ENCODE measurements at places on chromosomes 2 and 18.

DNA sequence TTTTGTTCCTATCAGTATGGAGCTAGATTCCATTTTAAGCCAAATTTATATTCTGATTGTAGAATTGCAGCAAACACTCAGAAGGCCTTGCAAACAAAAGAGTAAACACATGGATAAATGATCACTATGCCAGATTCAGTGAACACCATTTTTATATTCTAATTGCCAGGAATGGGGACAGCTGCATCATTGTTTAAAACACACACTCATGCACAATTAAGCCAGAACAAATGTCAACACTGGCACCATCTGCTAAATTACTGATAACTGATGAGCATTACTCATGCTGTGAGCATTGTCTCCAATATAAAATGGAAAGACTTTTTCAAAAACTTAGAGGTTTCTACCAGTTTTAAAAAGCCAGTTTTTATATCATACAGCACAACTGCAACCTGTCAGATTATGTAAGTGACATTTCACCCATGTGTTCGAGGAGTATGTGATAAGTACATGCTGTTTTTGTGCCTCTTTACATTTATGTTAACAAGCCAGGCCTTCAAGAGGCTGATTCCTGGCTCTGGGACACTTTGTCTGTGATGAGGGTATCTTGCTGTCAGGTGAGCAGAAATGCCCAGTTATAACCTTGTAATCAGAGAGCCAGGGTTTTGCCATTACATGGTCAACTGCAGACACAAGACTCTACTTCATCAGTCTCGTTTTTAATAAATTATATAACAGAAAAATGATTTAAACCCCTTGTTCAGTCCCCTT lies 4.4 kb upstream of the ST8SIA5 start:
- no peak for DNase-seq

DNA sequence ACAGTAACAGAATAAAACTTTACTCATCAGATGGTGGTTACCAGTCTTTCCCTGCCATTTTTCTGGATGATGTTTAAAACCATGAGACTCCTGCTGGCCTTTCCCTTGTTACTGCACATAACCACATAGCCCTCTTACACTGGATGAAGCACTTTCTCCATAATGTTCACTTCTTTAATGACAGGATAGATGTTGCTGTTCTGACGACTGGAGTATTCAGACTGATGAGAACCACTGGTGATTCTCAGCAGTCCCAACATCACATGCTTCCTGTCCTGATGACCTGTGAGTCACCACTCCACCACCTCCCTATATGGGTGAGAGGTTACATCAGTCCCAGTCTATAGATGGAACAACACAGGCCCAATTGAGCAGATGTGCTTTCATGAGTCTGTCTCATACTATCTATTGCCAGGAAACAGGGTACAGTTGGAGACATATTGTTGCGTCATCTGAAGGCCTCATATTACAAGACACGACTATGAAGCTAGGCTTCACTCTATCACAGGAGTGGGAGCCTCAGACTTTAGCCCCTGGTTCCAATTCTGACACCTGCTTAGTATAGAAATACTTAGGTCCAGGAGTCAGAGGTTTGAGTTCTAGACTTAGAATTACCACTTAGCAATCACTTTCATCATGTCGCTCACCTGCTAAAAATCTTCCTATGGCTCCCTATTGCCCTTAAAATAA lies 145.7 kb upstream of the KLF7 start:
- DNase-seq: peak; percentile 100

- DNase-seq: no peak
Observed at GRCh38 chr2:117123362-117123761, 691.1 kb upstream of the DDX18 start.

DNA sequence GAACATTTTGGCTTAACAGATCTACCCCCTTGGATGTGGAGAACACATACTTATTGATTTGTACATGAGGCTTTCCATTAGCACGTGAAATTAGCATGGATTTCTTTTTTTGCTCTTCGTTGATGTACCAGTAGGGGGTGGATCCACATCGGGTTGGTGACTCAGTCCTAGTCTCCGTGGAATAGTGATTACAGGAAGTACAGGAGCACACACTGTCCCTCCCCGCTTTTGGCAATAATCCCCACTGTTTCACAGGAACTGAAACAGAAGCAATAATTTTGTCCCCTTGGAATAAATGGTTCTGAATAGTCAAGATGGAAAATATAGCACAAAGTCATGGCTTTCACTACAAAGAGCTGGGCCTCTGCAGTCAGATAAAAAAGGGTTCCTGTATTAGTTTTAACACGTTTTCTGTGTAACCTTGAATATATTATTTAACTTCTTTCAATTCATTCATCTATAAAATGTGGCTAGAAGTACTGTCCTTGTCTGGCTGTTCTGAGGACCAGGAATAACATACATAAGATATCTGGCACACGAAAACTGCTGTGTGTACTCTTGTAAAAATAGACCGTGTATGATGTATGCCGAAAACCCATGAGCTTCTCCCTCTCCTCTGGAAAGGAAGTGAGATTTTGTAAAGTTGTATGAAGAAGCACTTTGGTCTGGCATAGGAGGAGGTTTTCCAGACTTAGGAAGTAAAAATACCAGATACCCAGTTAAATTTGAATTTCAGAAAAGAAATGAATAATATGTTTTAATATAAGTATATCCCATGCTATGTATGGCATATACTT lies 229.2 kb downstream of the GALR1 start:
- DNase-seq: no peak

GRCh38 chr2:212712466-212712865 lies 173.9 kb upstream of the ERBB4 start:
- DNase-seq: no peak

GRCh38 chr18:47260120-47260923 lies 8.9 kb upstream of the SKOR2 start:
- no peak for DNase-seq

- DNase-seq: no peak
Observed at GRCh38 chr2:48257456-48257855, 272.5 kb upstream of the STON1 start.

- peak; percentile 11 for DNase-seq
Observed at GRCh38 chr2:32732912-32733472, 105.1 kb downstream of the TTC27 start.

GRCh38 chr2:75606761-75607399 lies 39.7 kb upstream of the MRPL19 start:
- DNase-seq: peak; percentile 65

- DNase-seq: peak; percentile 37
Observed at GRCh38 chr2:66897691-66898150, 462.8 kb downstream of the MEIS1 start.

GRCh38 chr2:9763356-9764152 lies 79.7 kb upstream of the TAF1B start:
- no peak for DNase-seq

- DNase-seq: no peak
Observed at GRCh38 chr2:80269806-80270205, 34.7 kb downstream of the LRRTM1 start.

DNA sequence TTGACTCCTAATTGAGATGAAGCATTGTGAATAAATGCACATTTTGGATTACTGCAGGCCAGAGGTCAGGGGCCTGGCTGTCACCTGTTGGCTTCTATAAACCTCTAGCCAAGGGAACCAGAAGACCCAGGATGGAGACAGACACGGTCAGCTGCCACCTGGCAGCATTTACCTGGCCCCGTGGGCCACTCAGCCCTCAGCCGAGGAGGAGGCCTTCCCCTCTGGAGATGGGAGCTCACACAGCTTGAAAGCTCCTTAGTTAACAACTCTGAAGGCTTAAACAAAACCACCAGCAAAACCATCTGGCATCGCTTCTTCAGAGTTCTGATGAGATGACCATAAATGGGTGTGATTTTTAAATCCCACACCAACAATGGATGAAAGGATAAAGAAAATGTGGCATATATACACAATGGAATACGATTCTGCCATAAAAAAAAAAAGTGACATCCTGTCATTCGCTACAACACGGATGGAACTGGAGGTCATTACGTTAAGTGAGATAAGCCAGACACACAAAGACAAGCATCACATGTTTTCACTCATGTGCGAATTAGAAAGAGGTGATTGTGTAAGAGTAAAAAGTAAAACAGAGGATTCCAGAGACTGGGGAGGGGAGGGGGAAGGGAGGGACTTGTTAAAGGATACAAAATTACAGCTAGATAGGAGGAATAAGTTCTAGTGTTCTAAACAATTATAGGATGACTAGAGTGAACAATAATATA lies 218.4 kb downstream of the TMEM163 start:
- DNase-seq: no peak

GRCh38 chr2:23360571-23361125 lies 24.3 kb upstream of the KLHL29 start:
- DNase-seq: no peak

DNA sequence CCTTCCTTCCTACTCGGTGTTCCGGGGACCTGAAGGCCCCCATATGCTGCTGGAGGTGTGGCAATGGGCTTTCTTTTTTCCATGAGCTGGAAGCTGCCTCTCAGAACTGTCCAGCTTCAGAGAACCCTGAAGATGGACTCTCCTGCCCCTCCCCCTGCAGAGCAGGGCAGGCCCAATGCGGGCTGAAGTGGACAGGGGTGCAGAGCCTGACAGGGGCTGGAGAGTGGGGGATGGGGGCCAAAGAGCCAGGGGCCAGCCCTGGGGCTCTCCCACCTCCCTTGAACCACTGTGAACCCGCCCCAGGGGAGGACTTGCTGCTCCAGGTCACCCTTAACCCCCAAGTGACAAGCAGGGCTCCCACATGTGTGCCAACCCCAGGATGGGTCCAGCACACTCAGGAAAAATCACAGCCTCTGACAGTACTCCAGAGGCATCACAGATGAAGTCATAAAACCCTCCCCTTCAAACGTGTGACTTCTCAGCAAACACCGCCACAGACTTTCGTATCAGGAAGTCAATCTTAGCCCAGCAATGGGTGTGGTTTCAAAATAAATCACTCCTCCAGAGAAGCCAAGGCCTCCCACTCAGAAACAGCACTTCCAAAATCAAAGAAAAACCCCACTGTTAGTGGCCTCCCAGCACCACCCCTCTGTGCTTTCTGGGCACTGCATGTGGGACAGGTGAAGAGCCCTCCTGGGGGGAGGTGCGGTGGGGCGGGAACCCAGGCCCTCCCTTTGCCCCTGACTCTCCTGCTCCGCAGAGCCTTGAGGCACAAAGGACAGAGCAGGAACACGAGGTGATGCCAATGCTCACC lies 135.8 kb downstream of the HDAC4 start:
- peak; percentile 68 for DNase-seq

GRCh38 chr2:118766871-118767270 lies 80.6 kb downstream of the EN1 start:
- no peak for DNase-seq

DNA sequence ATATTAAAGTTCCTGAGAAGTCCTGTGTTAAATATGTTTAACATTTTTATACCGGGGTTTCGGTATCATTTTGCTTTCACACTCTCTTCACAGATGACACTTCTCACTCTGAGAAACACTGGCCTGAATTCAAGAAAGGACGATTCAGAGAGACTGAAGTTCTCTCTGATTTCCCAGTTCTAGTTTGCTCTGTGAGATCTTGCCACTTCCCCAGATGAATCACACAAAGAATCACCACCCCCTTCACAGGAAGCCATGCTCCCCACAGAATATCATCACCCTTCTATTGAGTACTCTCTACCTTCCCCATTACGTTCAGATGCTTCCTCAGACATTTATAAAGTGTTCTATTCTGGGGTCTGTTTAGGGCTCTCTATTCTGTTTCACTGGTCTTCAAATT lies 16.1 kb upstream of the CD207 start:
- DNase-seq: no peak

DNA sequence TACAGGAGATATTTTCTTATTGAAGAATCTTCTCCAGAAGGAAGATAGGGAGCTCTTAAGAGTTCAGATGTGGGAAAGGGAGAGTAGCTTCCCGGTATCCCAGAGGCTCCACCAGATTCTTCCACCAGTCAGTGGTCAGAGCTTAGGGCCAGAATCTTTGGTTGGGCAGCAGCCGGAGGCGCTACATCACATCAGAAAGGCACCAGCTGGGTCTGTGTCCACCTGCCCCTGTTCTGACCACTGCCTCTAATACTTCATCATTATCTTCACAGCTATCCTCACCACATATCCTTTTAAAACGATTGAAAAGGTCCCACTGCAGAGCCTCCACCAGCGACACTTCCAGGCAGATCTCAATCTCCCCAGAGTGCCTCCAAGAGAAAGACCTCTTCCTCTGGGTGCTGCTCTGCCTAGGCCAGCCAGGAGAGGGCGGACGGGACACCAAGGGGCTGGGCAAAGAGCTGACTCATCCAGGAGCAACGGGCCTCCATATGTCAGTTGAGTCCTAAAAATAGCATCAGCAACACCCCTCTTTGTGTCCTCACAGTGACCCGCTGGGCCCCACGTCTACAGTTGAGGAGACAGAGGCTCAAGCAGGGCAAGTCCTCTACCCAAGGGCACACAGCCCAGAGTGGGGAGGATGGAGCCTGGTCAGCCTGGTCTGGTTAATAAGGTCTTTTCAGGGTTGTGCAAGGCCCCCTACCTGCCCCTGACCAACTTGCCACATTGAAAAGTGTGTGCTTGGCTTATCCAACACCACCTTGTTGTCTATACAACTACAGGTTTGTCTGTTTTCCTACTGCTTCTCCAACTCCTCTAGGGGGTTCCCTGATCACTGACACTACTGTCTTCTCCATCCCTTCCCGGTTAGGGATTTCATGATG lies 81.2 kb downstream of the ADD2 start:
- DNase-seq: peak; percentile 81

DNA sequence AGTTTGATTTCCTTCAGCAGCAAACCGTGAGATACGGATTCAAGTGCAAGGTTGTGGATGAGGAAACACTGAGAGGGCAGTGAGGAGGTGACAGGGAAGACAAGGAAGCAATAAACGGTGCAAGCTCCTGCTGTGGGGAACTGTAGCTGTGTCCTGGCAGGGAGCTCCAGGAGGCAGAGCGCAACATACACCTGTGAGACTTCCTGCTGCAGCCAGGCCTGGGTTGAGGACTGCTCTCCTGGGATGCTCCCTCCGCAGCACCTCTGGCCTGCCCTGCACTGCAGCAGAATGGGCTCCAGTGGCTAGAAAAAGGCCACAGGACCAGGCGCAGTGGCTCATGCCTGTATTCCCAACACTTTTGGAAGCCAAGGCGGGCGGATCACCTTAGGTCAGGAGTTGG lies 85.5 kb downstream of the MRO start:
- DNase-seq: no peak

GRCh38 chr2:17035010-17035409 lies 369.4 kb upstream of the CYRIA start:
- no peak for DNase-seq

DNA sequence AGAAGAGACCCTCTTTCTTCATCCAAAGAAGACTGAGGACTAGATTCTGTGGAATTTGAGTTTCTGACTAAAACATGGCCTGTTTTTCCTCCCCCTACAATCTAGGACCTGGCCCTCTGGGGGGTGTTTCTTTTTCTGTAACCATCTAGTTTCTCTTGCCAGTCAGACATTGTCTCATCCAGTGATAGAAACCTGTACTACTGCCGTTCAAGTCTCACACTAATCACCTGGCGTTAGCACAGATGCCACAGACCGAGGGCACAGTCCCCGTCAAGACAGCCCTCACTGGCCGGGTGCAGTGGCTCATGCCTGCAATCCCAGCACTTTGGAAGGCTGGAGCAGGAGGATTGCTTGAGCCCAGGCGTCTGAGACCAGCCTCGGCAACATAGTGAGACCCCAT lies 126.9 kb upstream of the NDUFV2 start:
- no peak for DNase-seq

GRCh38 chr2:199341123-199341522 lies 116.6 kb downstream of the SATB2 start:
- DNase-seq: no peak
